ENCODE measurements at places on chromosomes 4 and X. TPM values are rescaled to one million over a fixed set of nuclear protein-coding genes. Genes with fewer than 3 reads are reported as not detected.

Gene VSIG1
- total RNA-seq = not detected

Gene GPRASP3
- total RNA-seq = 5.6 TPM

Gene FAM114A1
- total RNA-seq = 32.0 TPM

Gene TGIF2LX
- not detected for total RNA-seq

Gene PCDH7
- 31.6 TPM for total RNA-seq

Gene SCRG1
- not detected for total RNA-seq

Gene NPNT
- 1.9 TPM for total RNA-seq

GRCh38 chrX:137034508-137034872, 695 bp upstream of the GPR101 start:
- no peak for DNase-seq

- DNase-seq = no peak
Observed at GRCh38 chr4:26029568-26030131, 115.6 kb downstream of the SMIM20 start.

GRCh38 chr4:183505611-183506388, 942 bp downstream of the ING2 start:
- no peak for DNase-seq

- no peak for DNase-seq
Observed at GRCh38 chr4:123676890-123677229, 280.3 kb downstream of the SPRY1 start.

DNA sequence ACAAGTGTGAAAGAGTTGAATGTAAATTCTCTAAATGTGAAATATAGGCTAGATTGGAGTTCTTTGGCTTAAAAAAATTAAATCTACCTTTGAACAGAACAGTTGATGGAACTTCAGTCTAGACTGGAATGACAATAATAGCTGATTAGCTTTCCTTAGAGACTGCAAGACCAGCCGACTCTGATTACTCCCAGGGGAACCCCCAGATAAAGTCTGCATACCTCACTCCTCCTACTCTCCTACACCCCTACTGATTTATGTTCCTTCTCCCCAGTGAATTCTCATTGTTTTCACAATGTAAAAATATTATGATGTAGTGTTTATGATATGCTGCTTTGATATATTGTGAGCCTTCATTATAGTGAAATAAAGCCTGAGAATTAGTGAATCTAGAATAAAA, 241.3 kb downstream of the CFAP299 start:
- DNase-seq = no peak

DNA sequence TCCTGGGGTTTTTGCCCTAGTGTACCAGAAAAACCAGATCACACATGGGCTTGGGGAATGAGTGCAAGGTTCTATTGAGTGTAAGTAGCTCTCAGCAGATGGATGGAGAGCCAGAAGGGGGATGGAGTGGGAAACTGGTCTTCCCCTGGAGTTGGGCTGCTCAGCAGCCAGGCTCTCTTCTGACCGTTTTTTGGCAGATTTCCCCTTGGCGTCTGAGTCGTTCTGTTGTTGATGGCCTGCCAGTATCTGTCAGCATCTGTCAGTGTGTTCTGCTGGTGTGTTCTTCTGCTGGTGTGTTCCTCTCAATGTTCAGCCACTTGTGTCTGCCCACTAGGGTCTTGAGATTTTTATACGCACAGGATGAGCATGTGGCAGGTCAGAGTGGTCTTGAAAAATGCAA, 633.9 kb upstream of the CPEB2 start:
- no peak for DNase-seq

DNA sequence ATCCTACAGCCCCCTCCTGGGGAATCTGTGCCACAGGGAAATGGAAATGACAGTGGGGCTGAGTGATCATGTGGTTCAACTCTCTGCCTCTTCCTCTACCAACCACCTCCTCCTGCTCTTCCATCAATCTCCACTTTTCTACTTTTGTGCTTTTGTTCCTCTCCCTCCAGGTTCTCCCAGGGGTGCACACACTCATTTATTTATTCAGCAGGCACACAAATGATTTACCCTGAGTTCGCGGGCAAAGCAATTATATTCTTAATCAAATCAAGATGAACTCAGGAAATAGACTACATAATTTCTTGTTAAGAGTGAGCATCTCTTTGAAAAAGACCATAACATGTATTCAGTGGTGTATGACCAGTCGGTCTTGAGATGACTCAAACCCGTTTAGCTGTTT, 69.2 kb downstream of the VCX3A start:
- no peak for DNase-seq

DNA sequence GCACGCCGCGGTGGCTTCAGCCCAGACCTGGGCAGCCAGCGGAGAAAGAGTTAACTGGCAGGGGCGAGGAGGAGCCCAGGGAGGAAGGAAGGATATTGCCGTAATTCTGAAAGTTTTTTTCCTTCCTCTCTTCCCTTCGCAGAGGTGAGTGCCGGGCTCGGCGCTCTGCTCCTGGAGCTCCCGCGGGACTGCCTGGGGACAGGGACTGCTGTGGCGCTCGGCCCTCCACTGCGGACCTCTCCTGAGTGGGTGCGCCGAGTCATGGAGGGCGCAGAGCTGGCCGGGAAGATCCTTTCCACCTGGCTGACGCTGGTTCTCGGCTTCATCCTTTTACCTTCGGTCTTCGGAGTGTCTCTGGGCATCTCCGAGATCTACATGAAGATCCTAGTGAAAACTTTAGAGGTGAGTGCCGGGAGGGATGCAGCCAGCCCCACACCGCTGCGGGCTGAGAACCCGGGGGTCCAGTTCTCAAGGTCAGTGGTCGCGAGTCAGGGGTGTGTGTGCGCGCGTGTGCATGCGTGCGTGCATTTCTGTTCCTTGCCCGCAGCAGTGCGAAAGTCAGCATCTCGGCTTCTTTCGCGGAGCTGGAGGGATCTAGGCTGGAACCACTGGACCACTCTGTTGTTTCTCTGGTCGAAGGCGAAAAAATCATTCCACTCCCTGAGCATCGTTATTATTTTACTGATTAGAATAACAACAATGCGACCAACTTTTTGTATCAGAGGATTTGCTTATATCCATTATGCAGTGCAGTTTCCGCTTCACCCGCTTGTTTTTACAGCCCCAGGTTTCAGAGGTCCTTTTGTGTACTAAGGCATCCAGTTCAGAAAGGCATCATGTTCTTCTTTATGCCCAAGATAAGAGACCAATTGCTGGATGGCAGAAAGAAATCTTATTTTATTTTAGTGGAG, 709 bp downstream of the GPAT3 start:
- DNase-seq = no peak

GRCh38 chr4:70687821-70688794, at the start of gene UTP3:
Gene UTP3, plus strand, starts transcription at chr4:70688532. Its CDS starts 146 bp downstream, at chr4:70688678.
- DNase-seq = peak; percentile 99

DNA sequence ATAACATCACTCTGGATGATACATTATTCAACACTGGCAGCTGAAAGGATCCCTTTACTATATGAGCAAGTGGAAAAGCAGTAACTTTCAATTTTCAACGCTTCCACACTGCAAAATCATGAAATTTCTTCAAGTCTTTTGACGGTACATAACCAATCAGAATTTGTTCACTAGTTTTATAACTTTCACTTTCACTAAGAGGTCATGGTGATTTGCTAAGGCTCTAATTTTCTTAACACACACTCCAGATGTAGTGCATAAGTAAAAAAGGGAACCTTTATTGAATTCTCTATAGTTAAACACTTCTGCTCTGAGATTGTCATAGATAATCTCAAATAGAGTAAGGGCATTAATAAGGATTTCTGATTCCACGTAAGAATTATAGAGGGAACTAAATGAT, 4.1 kb downstream of the ARMCX2 start:
- DNase-seq = no peak

DNA sequence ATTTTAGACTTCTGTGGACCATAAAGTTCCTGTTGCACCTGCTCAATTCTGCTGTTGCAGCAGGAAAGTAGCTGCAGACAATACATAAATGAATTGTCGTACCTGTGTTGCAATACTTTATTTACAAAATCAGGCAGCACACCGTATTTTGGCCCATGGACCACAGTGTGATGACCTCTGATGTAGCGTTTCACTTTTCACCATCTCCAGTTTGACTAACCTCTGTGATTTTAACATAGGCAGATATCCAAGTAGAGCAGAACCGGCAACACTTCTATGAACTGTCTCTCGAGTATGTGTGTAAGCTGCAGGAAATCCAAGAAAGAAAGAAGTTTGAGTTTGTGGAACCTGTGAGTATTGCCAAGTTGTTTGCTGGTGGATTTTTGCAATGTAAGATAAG, 132.7 kb downstream of the ARHGAP10 start:
- no peak for DNase-seq

- no peak for DNase-seq
Observed at GRCh38 chr4:101367201-101367600, 19.9 kb upstream of the PPP3CA start.

DNA sequence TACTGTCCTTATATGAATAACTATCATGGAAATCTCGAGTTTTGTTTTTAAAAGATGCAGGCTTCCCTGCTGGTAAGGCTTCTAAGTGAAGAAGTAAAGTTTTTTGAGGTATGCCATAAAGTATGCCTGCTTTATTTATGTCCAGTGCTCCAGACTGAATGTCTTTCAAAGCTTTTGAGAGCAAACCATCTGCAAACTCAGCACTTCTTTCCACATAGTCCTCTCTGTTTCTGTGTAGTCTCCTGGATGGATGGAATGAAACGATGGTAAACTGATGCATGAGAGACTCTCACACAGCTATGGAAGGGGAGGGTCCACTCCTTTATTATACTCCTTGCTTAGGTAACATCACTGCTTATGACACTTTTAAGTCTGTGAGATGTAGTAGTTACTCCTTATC, 73.7 kb downstream of the NCAPG start:
- DNase-seq = no peak

GRCh38 chrX:112844250-112844649, 3.6 kb upstream of the AMOT start:
- DNase-seq = no peak

Data from Panc1 (cell line).